ENCODE measurements at places on chromosomes 3 and 15.

DNA sequence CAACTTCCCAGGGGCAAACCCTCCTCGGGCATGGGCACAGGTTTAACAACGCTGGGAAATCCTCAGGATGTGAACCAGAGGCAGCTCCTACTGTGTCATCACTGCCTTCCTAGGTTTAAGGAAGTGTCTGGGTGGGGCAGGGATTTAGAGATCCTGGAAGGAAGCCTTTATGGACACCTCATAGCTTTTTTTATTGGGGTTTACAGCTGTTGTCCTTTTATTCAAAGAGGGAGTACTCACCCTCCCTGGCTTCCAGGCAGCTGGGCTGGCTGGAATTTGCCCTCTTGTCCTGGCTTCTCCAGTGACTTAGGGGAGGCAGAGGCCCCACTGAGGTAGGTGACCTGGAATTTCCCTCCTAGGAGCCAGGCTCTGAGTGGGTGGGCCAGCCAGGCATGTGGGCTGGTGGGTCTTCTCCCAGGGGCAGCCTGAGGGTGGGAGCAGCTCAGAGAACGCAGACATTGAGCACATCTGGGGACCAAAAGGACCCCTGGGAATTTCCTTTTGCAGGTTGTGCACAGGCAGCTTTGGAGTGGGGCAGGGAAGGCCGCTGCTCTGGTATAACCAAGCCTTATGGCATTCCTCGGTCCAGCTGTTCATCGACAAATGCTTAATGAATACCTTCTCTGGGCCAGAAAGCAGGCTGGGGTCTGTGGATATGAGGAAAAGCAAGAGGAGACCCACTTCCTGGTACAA, 13.5 kb upstream of the FAM3D start:
- DNase-seq = no peak

GRCh38 chr15:100020614-100021013, 287.4 kb upstream of the LYSMD4 start:
- no peak for DNase-seq

- DNase-seq = no peak
Observed at GRCh38 chr3:12266038-12266437, 22.8 kb upstream of the PPARG start.

GRCh38 chr3:54123003-54123775, 837 bp downstream of the CACNA2D3 start:
- no peak for DNase-seq

- no peak for DNase-seq
Observed at GRCh38 chr3:46943237-46944187, 33.0 kb downstream of the CCDC12 start.

DNA sequence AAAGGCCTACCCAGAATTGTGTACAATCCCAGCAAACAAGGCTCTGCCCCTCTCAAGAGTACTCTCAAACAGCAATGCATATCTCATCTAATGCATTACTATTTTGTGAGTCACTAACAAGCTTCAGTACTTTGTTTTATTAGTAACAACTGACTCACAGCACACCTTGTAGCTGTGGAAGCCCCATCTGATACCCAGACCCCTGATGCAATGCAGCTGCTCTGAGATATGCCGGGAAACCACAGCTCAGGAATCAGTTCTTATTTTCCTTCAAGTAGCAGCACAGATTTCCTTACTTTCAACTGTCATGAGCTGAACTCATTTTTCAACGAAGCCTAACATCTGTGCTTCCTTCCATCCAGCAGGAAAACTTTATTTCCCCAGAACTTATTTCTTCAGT, 37.8 kb downstream of the CCNL1 start:
- DNase-seq = no peak

Data from KG1 (cell line).